GM12865 (cell line): ENCODE measurements at places on chromosomes 6 and 20.

DNA sequence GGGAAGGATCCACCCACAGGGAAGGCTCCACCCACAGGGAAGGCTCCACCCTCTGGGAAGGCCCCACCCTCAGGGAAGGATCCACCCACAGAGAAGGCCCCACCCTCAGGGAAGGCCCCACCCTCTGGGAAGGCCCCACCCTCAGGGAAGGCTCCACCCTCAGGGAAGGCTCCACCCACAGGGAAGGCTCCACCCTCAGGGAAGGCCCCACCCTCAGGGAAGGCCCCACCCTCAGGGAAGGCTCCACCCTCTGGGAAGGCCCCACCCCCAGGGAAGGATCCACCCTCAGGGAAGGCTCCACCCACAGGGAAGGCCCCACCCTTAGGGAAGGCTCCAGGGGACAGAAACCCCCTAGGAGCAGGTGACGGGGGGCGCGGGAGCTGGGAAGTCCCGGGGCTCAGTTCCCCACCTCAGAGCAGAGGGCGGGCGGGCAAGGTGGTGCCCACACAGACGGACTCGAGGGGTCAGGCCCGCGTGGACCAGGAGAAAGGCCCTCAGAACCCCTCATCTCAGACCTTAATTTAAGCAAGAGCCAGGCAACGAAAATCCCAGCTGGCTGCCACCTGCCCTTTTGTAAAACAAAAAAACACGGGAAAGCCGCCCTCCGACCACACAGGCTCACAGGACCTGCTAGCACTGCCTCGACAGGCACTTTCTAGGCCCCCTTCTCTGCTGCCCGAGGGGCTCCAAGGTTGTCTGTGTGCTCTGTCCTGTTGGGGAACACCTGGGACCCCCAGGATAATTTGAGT, 39.7 kb downstream of the KCNQ2 start:
- no peak for DNase-seq

- DNase-seq, result no peak
These were observed 120.0 kb downstream of the GRM4 start for GRCh38 chr6:34025861-34026260.

- DNase-seq, result no peak
These were observed 36.6 kb upstream of the MLIP start for GRCh38 chr6:54074578-54075195.

- no peak for DNase-seq
These were observed 82.8 kb downstream of the MLIP start for GRCh38 chr6:54194067-54194466.

DNA sequence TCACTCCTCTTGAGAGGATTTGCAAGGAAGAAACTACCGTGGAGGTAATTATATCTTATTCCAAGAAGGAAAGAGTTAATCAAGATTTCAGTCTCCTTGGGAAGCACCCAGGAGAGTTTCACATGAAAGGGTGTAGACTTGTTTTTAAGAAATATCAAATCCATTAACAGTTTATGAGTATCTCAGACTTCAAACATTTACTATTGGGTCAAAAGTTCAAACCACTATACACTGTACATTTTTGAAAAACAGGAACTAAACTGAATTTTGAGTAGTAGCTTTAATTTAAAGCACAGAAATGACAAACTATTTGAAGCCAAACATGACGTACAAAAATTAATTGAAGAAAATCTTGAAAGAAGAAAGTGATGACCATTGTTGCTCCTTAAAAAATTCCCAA, 164.0 kb downstream of the FOXC1 start:
- no peak for DNase-seq

DNA sequence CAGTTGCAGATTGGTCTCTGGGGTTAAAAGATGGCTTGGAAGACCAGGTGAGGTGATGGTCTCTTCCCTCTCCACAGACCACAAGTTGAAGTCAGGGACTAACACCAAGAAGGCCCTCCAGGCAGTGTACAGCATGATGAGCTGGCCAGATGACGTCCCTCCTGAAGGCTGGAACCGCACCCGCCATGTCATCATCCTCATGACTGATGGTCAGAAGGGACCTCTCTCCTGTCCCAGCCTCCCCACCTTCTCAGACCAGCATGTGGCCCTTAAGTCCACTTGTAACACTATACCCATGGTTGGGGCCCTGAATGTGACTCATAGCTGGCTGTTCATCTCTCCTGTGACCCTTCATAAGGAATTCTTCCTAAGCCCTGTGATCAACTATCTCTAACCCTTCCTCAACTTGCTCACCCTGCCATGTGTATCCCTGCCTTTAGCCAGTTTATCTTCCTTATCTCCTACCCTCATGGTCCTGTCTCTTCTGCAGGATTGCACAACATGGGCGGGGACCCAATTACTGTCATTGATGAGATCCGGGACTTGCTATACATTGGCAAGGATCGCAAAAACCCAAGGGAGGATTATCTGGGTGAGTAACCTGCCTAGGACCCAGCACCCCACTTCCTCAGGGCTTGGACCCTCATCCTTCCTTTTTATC, 3.0 kb downstream of the CFB start:
- DNase-seq, result no peak

DNA sequence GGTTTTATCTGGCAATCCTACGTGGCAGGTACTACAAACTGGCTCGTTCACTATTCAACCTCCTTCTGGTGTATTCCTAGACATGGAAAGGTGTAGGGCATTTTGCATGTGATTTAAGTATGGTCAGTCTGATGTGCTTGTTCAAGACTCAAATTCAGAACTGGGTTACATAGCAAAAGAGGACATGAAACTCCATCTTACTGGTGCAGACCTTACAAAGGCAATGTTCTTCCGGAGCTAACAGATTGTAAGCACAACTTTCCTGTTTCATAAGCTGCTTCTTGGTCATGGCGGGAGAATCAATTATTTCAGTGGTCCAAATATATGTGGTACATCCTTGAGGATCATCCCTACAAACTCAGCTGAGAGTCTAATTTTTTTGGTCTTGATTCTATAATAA, 703.4 kb downstream of the EPM2A start:
- no peak for DNase-seq

DNA sequence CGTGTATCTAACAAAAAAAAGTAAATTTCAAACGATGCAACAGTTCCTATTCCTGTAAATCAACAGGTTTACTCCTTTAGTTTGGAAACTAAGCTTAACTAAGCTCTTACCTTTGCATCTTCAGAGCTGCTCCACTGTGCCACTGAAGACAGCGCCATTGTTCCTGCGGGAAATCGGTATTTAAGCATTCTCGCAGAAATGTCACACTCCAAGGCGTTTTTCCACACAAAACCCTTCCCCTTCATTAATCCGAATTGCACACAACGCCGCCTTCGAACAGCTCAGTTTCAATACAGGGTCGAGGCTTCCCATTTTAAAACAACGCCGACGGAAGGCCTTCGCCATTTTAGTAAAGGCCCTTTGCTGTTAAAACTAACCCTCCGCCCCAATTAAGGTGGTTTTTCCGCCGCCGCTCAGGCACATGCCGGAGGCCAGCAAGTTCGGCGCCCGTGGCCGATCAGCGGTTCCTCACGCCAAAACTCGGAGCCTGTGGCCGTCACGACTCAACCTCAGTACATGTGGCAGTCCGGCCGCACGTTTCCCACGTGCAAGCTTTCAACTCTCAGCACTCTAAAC, 35.4 kb upstream of the SYNCRIP start:
- no peak for DNase-seq

DNA sequence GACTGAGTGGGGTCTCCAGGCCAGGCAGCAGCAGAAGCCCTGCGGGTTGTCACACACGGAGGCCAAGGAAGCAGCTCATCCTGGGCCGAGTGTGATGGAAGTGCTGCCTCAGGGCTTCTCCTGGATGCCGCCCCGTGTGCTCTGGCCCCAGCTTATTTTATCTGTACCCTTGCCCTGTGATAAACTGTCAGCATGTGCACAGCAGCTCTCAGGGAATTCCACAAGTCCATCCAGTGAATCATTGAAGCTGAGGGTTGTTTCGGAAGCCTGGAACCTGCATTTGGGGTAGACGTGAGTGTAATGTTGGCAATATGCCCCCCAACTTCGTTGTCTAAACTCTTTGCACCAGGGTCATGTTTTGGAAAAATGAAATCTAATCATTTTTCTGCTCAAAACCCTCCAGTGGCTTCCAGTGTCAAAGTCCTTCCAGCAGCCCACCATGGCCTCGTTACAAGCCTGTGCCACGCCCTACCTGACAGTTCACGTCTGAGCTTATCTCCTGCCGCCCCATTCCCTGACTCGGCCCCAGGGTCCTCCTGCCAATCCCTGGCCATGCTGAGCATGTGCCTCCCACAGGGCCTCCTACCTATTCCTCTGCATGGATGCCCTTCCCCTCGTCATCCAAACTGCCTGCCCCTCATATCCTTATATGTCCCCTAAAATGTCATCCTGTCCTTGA, 168.1 kb upstream of the THBS2 start:
- DNase-seq, result no peak

GRCh38 chr6:142384519-142385254, 82.9 kb downstream of the ADGRG6 start:
- DNase-seq, result no peak

DNA sequence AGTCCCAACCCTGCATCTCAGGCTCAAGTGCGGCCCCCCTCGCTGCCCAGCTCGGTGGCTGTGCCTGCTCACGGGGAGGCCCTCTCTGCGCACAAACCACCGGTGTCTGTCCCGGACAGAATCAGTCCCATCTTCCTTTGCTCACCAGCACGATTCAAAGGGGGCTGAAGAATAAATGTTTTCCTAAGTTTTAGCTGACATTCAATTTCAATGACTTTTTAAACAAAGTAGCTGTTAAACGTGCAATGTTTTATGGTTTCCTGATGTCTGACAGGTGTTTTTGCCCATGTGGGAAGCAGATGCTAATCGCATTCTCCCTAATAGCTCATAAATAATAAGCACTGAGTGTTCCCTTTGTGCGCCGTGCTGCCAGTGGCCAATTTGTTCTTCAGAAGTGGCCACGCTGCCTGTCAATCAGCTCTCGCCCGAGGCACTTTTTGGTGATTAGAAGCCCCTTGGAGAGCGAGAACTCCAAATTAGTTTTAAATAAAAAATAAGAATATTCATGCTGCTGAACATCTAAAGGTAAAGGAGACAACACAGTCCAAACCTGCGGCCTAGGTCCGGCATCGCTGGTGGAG, 26.3 kb downstream of the BHLHE23 start:
- DNase-seq, result no peak

DNA sequence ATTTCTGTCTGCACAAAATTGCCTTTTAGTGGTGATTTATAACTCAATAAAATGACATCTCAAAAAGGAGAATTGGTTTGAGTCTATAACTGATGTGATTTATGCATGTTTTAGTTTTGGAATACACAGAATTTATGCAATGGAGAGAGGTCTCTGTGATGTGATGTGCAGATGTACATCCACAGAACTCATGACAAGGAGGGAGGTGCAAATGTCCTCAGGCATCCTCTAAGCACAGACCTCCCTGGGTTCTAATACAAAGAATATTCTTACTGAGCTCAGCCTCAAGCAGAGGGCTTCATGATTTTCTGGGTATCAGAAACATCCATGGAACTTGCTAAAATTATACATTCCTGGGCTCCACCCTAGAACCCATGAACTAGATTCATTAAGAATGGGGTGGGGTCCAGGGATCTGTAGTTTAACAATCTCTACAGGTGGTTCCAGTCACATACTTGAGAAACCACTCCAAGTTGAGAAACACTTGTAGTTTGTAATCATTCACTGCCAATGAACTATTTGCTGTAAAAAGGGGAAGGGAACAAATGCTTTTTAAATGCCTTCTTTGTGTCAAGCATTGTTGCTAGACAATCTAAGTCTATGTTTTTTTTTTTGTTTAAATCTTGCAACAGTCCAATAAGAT, 60.2 kb upstream of the NEDD9 start:
- no peak for DNase-seq

DNA sequence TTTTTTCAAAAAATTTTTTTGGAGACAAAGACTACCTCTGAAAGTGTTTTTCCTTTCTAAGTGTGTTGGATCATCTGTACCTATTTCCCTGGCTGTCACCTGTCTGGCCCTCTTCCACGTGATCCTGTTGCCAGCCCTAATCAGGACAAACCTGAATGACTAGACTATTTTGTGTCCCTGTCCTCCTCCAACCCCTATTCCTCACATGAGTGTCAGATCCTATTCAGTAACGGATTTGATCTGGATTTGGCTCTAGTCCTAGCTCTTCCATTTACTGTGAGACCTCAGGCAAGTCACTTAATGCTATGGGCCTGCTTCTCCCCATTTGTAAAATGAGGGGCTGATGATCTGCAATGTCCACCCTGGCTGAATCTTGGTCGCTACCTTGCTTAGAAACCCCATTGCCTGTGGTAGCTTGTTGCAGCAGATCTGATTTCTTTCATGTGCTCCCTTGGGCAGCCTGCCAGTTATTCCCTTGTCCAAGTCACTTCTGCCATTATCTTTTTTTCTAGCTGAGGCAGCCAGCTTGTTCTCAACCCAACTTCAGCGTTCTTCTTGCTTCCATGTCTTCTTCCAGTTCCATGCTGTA, 4.8 kb downstream of the PHF20 start:
- no peak for DNase-seq

GRCh38 chr20:5492937-5493336, 176.2 kb upstream of the PROKR2 start:
- DNase-seq, result no peak

- no peak for DNase-seq
These were observed 29.8 kb downstream of the CTNNBL1 start for GRCh38 chr20:37723668-37724067.

GRCh38 chr6:16822975-16823717, 61.9 kb upstream of the ATXN1 start:
- DNase-seq, result no peak

DNA sequence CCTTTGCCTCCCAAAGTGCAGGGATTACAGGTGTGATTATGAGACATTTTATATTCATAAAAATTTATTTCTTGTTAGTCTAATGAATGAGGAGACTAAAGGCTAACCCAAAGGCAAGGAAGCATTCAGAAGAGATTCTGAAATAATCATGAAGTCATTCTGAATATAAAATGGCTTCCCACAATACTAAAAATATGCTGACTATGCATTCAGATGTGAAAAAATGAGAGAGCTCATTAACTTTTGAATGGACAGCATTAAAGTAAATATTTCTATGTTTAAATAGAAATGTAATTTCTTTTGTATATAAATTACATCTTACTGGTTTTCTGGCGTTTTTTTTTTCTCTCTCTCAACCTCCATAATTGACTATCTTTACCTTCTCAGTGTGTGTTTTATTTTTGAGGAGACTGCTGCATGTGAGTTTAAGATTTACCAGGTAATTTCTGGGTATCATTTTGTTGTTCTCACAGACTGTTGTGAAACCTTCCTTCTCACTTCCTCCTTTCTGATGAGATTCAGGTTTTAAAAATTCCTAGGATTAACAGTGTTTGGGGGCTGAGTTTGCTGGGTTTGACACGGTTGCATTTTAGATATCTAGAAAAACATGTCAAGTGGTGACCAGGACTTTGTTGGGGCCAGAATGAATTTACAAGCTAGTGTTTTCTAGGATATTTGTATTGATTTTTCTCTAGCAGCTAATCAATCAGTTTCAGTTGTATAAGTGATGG, 316.6 kb downstream of the CDKAL1 start:
- no peak for DNase-seq

- DNase-seq, result no peak
These were observed 345.9 kb downstream of the ARHGAP18 start for GRCh38 chr6:129364037-129364436.

GRCh38 chr20:2984956-2985661, 58.3 kb upstream of the GNRH2 start:
- no peak for DNase-seq
